ENCODE measurements at places on chromosomes 6 and 20.

DNA sequence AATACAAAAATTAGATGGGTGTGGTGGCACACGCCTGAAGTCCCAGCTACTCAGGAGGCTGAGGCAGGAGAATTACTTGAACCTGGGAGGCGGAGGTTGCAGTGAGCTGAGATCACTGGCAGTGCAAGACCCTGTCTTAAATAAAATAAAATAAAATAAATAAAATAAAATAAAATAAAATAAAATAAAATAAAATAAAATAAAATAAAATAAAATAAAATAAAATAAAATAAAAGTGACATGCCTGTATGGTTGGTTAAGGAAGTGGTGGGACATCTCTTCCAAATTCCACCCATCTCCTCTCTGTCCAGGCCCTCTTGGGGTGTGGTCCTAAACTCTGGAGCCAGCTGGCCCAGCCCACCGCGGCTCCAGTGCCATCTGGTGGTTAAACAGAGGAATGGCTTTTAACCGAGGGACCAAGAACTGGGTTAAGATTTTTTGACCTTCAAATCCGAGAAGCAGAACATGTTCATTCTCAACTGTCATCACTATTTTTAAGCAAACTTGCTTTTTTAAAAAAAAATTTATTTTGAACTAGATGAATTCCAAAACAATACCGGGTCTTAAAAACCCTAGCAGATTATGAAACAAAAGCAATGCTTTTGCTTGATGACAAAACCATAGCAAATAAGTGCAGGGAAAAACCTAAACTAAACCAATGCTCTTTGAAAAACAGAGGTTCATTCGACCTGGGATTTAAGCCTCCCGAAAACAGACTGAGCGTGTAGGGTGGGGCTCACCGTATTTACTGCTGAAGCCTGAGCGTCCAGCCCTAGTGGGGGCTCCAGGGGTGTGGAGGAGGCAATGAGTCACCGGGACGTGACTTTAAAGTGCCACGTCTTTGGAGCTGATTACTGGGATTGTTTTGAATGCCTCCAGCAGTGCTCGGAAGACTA, 68.8 kb downstream of the CDC5L start:
- DNase-seq, result no peak

GRCh38 chr6:82720992-82721391, 344.6 kb downstream of the UBE3D start:
- no peak for DNase-seq

GRCh38 chr6:26536571-26537159, 1.5 kb upstream of the HMGN4 start:
- DNase-seq, result no peak

- peak; percentile 46 for DNase-seq
Measured at GRCh38 chr6:593139-593906, 63.6 kb downstream of the HUS1B start.

GRCh38 chr6:32288426-32288825, 64.6 kb upstream of the NOTCH4 start:
- DNase-seq, result no peak

- no peak for DNase-seq
Measured at GRCh38 chr20:58876437-58876836, 23.9 kb downstream of the GNAS start.

DNA sequence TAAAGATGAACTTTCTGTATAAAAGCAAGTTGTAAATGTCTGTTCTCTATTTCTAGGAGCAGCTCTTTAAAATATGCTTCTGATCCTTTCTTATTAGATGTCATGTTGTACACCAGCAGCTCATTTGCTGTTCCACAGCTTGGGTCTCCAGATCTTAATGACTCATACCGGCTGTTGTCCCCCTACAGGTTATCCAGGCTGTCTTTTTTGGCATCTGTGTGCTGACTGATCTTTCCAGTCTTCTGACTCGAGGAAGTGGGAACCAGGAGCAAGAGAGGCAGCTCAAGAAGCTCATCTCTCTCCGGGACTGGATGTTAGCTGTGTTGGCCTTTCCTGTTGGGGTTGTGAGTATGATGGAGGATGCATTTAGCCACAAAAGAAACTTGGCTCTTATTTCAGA, 76.0 kb downstream of the AIG1 start:
- DNase-seq, result no peak

- no peak for DNase-seq
Measured at GRCh38 chr20:23509247-23509913, 18.5 kb downstream of the CST8 start.

DNA sequence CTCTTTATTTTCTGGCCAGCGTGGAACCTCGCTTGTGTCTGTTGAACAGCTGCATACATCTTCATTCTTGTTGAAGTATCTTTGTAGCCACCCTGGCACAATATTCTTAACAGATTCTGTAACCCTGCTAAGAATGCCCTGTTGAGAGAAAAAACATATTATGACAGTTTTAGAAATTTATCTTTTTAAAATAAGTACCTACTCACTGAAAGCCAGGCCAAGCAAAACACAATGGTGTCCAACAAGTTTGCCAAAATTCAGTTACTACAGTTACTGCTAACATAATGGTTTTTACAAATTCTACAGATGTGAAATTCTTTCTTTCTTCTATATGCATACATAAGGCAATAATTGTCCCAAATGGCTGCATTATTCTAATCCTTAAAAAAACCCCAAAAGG, 18.2 kb downstream of the NUP153 start:
- DNase-seq, result no peak

DNA sequence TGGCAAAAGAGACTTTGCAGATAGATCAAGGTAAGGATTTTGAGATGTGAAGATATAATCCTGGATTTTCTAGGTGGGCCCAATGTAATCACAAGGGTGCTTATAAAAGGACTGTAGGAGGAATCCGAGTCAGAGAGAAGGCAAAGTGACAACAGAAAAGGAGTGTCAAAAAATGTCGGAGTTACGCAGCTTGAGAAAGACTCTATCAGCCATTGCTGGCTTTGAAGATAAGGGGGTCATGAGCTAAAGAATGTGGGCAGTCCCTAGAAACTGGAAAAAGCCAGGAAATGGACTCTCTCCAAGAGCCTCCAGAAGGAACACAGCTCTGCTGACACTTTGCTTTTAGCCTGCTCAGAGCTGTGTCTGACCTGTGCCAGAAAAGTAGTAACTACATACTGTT, 8.7 kb upstream of the RWDD1 start:
- DNase-seq, result no peak

Measured in stimulated activated CD8-positive, alpha-beta memory T cell treated with anti-CD3 and anti-CD28 coated beads, Interleukin-2, amount 100 ng/mL, for 1 hour (primary cell).